ENCODE measurements at places on chromosomes 11 and 22. TPM values are rescaled to one million over a fixed set of nuclear protein-coding genes. Genes with fewer than 3 reads are reported as not detected.

TRIM49D1 gene
- total RNA-seq = not detected

PDE2A gene
- 13.1 TPM for total RNA-seq

SHANK3 gene
- total RNA-seq = 105 TPM

NLRP14 gene
- 0.15 TPM for total RNA-seq

KRTAP5-7 gene
- 0.20 TPM for total RNA-seq

MRPL11 gene
- total RNA-seq = 25.3 TPM

CCDC15 gene
- total RNA-seq = 2.0 TPM

WT1 gene
- 1.1 TPM for total RNA-seq

THY1 gene
- total RNA-seq = not detected

CD6 gene
- total RNA-seq = 4.2 TPM

DNA sequence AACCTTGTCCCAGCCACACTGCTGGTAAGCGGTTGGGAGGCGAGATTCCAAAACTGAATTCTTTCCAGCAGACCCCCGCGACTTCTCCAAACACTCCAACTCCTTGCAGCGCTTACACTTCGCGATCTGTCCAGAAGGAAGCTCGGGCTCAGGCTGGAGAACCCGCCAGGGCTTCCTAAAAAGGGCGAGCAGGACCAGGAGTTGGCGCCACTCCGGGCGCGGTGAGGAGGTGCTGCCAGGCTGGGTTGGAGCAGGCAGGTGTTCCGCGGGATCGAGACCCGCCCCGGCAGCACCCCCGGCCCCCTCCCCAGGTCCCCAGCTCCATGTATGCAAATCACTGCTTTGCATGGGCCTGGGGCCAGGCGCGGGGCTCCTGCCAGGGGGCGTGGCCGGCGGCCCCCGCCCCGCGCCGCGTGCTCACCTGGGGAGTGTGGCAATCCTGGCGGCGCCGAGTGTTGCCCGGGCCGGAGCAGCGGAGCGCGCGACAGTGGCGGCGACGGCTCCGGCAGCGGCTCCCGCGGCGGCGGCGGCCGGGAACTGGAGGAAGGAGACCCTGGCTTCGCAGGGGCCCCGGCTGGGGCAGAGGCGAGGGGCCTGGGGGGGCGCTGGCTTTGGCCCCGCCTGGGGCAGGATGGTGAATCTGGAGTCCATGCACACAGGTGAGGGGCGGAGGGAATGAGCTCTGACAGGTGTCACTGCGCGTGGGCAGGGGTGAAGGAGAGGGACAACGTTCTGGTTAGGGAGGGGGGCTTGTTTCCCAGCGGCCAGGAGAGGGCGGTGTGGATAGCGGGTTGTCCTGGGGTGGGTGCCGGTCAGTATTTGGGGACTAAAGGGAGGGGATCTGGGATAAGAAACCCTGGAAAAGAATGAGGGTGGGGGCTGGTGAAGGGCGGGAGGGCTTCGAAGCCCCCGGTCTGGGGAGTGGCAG is at the start of gene POU2F3:
TSS of gene POU2F3 (plus strand) at position 428 of the 928 bp plus-strand sequence. CDS start at position 632, 204 bp downstream.
- peak; percentile 45 for DNase-seq
- H3K4me3 ChIP-seq = no peak within 1 kb of the TSS
- no peaks in the 10 kb centered on the region for H3K4me1 ChIP-seq
- H3K27ac ChIP-seq = no peak within 1 kb of the TSS

- no peak for DNase-seq
- no peaks in the 10 kb centered on the region for H3K36me3 ChIP-seq
- no peak overlapping the region for H3K4me3 ChIP-seq
Measured at GRCh38 chr11:100536979-100537378, 150.1 kb upstream of the ARHGAP42 start.

GRCh38 chr11:47234669-47235100 is 13.9 kb downstream of the ACP2 start:
- no peak overlapping the region for H3K27ac ChIP-seq
- H3K4me1 ChIP-seq = no peaks in the 10 kb centered on the region
- H3K36me3 ChIP-seq = peaks cover 10% of the 10 kb centered on the region
- H3K27me3 ChIP-seq = no peaks in the 10 kb centered on the region
- peak; percentile 62 for DNase-seq
- peak overlapping the region; percentile 7 for H3K4me3 ChIP-seq

GRCh38 chr22:23070418-23071229 is at the start of gene GNAZ:
TSS of gene GNAZ (plus strand) at chr22:23070519. CDS start at chr22:23095696, 25,177 bp downstream.
- H3K36me3 ChIP-seq = no peaks in the 10 kb centered on the region
- H3K4me1 ChIP-seq = peaks cover 17% of the 10 kb centered on the region
- DNase-seq = peak; percentile 21
- H3K27ac ChIP-seq = peak within 1 kb of the TSS; percentile 61
- H3K27me3 ChIP-seq = no peaks in the 10 kb centered on the region

DNA sequence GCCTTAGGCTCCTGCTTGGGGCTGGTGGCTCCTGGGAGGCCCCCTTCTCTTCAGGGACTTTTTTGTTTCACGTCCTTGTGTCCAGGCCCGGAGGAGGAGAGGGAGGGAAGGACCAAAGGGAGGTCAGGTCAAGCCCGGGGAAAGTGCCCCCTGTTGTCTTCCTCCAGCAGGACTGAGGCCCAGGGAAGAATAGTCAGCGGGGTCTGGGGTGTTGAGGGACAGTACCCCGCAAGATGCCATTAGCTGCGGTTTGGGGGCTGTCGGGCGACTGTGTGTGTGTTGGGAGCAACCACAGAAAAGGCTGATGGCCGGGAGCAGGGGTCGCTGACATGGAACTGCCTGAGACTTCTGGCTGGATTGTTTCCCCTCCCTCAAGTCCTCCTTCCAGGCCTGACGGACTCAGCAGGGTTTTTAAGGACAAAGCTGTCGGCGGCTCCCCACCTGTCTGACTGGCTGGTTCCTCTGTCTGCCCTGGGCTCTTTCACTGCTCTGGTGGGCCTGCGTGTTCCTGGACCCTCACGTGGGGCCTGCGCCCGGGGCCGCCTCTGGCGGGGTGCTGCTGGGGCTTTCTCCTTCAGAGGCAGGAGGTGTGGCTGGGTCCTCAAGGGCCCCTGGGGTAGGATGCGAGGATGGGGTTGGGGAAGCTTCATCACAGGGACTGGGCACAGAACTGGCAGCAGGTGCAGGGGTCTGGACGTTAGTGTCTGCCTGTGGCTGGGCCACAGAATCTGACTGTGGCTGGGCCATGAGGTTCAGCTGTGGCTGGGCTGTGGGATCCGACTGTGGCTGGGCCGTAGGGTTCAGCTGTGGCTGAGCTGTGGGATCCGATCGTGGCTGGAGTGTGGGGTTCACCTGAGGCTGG is 1.5 kb downstream of the GPR152 start:
- no peaks in the 10 kb centered on the region for H3K27me3 ChIP-seq
- DNase-seq = no peak
- peaks cover 5% of the 10 kb centered on the region for H3K4me1 ChIP-seq
- no peaks in the 10 kb centered on the region for H3K36me3 ChIP-seq

DNA sequence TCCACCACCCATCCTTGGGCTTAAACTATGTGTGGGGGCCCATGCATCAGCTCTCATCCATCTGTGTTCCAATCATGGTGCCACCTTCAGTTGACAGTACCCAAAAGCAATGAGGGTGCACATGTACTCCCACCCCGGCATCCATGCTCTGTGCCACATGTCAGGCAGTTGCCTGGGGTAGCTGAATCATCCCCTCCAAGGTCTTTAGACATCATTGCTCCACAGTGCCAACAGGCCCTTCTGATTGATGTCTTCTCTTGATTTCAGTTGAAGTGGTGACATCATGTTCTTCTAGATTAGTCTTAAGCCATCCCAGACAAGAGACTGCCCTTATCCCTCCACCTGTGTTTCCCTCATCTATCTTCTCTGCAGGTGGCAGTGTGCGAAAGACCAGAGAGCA is 42.5 kb downstream of the TMPRSS5 start:
- DNase-seq = no peak
- no peaks in the 10 kb centered on the region for H3K27me3 ChIP-seq
- H3K4me3 ChIP-seq = no peak overlapping the region
- H3K4me1 ChIP-seq = no peaks in the 10 kb centered on the region
- H3K36me3 ChIP-seq = no peaks in the 10 kb centered on the region

DNA sequence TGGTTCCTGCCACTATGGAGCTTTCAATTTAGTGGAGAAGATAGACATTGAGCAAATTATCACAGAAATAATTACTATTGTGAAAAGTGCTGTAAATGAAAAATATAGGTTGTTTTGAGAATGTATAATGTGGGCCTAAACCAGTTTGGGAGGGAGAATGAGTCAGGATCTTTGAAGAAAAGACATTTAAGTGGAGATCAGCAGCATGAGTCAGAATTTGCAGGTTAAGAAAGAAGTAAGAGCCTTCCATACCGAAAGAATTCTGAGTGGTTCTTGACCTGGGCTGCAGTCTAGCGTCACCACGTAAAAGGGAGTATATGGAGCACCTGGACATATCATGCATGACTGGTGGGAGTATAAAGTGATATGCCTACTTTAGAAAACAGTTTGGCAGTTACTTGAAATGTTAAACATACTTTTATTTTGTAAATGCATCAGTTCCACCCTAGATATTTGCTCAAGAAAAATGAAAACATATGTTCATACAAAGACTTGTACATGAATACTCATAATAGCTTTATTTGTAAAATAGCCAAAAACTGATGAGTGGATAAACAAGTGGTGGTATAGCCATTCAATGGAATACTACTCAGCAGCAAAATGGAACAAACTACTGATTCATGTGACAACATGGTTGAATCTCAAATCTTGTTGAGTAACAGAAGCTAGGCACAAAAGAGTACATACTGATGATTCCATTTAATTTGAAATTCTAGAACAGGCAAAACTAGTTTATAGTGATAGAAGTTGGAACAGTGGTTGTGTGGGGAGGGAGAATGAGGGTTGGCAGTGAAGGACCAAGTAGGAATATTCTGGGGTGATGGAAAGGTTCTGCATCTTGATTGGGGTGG is 99.2 kb downstream of the STIM1 start:
- no peak overlapping the region for H3K4me3 ChIP-seq
- H3K36me3 ChIP-seq = no peaks in the 10 kb centered on the region
- no peak overlapping the region for H3K27ac ChIP-seq
- no peaks in the 10 kb centered on the region for H3K4me1 ChIP-seq
- no peaks in the 10 kb centered on the region for H3K27me3 ChIP-seq

- no peaks in the 10 kb centered on the region for H3K36me3 ChIP-seq
- H3K27ac ChIP-seq = no peak overlapping the region
- no peak for DNase-seq
- no peaks in the 10 kb centered on the region for H3K27me3 ChIP-seq
- no peak overlapping the region for H3K4me3 ChIP-seq
Measured at GRCh38 chr11:78841456-78842060, 266.9 kb upstream of the NARS2 start.

DNA sequence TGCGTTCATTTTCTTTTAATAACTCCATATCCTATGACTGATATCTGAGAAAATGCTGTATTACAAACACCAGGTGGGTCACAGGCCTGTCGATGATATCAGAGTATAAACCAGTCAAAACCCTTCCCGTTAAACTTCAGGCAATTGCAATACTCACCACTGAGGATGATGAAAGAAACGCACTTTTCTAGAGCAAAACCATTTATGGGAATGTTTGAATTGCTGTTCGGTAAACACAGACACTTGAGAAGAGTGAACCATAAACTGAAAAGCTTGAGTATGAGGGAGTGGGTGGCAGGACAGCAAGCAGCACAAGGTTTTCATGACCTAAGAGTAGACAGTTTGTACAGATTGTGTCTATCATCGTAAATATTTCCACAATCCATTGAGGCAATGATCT is 139.8 kb upstream of the CEP126 start:
- H3K27me3 ChIP-seq = no peaks in the 10 kb centered on the region
- H3K4me3 ChIP-seq = no peak overlapping the region
- no peak overlapping the region for H3K27ac ChIP-seq
- no peak for DNase-seq
- no peaks in the 10 kb centered on the region for H3K4me1 ChIP-seq

DNA sequence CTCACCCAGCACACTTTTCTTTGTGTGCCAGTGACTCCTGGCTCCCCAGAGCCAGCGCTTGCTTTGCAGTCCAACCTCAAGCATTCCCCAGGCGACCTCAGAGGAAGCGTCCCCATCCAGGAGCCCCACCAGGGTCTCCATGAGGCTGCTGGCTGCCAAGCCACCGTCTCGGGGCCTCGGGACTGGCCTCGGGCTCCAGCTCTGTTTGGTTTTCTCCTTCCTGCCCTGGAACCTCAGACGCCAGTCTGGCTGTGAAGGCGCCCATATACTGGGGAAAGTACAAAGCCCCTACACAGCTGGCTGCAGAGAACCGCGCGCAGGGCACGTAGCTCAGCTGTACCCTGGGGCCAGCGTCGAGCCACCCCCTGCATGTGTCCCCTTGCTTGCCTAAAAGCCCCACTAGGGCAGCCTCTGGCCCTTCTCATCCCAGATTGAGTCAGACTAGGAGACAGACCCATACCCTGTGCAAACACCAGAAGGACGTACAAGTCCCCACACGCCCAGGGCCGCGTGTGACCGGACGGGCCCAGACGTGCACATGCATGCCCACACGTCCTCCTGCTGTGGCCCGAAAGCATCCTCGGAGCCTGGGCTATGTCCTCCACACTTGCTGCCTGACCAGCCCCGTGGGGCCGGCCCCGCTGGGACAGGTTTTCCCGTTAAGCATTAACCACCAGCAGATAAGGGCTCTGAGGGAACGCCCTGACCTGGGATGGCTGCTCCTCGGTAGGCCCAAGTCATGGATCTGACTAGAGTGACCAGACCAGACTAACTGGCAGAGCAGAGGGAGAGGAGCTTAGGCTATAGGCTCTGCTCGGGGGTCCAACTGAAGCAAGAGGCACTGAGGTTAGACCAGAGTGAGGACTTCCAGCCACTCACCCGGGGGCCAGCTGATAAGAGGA is 4.2 kb upstream of the SYT8 start:
- H3K4me1 ChIP-seq = peaks cover 73% of the 10 kb centered on the region
- H3K27ac ChIP-seq = peak overlapping the region; percentile 52
- H3K27me3 ChIP-seq = no peaks in the 10 kb centered on the region
- peak; percentile 87 for DNase-seq
- H3K4me3 ChIP-seq = no peak overlapping the region
- no peaks in the 10 kb centered on the region for H3K36me3 ChIP-seq

DNA sequence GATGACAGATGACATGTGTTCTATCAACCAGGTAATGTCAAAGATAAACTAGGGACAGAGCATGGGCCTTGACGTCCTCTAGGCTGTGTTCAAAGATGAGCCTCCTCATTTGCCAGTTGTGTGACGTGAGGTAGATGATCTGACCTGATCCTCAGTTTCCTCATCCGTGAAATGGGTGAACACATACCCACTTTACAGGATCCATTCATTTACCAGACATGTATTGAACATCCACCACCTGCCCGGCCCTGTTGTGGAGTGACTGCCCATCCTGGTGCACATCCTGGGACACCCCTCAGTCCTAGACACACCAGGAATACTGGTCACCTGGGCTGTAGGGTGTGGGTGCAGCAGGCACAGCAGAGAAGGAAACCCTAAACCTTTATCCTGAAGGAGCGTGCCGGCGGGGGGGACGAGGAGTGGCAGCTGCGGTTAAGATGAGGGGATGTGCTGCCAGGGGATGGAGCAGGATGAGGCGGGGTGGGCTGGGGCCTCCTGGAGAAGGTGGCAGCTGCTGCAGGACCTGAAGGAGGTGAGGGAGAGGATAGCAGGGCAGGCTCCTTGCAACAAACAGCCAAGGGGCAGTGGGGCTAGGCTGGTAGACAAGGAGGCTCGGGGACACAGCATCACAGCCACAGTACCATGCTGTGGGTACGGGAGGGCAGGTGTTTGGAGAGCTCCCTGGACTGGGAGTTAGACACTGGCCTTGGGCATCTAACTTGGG is 8.4 kb downstream of the CLDN5 start:
- H3K36me3 ChIP-seq = no peaks in the 10 kb centered on the region
- H3K4me1 ChIP-seq = no peaks in the 10 kb centered on the region
- no peak overlapping the region for H3K27ac ChIP-seq
- no peak for DNase-seq
- H3K27me3 ChIP-seq = no peaks in the 10 kb centered on the region
- H3K4me3 ChIP-seq = no peak overlapping the region

- H3K4me1 ChIP-seq = no peaks in the 10 kb centered on the region
- no peak overlapping the region for H3K27ac ChIP-seq
- H3K36me3 ChIP-seq = no peaks in the 10 kb centered on the region
- no peaks in the 10 kb centered on the region for H3K27me3 ChIP-seq
Measured at GRCh38 chr11:103894034-103894433, 142.4 kb upstream of the DDI1 start.
